ENCODE measurements at places on chromosomes 5 and 9.

- DNase-seq: no peak
Observed at GRCh38 chr5:57986761-57987341, 473.0 kb downstream of the PLK2 start.

GRCh38 chr5:180360078-180360957, 7.2 kb upstream of the GFPT2 start:
- DNase-seq: no peak

GRCh38 chr5:179435731-179436315, 90.6 kb upstream of the ADAMTS2 start:
- no peak for DNase-seq

- DNase-seq: no peak
Observed at GRCh38 chr9:9565700-9566099, 1047.1 kb downstream of the PTPRD start.

GRCh38 chr5:39412721-39413394, 11.9 kb downstream of the DAB2 start:
- no peak for DNase-seq

DNA sequence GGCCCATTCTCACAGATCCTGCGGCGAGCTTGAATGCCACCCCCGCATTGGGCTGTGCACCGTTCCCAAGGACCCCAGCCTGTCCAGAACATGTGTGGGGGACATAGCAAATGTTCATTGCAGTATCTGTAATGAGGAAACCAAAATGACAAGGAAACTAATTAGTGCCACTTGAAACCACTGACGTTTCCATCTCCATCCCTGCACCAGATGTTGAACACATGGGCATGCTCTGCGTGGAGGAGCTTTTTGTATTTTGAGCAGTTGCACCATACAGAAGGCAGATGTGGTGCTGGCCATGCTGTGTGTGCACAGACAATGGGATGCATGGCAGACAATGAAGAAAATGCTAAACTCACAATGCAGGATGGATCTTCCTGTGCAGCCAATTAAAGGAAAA, 437.7 kb downstream of the SEMA5A start:
- DNase-seq: no peak

DNA sequence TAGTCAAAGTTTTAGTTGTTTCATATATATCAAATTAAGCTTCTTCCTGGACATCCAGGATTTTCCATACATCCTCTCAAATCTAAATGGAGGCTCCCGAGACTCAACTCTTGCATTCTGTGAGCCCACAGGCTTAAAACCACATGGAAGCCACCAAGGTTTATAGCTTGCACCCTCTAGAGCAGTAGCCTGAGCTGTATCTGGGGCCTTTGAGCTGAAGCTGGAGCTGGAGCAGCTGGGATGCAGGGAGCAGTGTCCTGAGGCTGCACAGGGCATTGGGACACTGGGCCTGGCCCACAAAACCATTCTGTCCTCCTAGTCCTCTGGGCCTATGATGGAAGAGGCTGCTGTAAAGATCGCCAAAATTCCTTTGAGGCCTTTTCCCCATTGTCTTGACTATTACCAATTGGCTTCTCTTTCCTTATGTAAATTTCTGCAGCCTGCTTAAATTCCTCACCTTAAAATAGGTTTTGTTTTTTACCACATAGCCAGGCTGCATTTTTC, 151.0 kb downstream of the COX7C start:
- DNase-seq: no peak

GRCh38 chr9:8857926-8858595, 1058.5 kb upstream of the DMAC1 start:
- DNase-seq: no peak

- no peak for DNase-seq
Observed at GRCh38 chr9:126155756-126156664, 170.6 kb upstream of the MVB12B start.

GRCh38 chr9:126697330-126697729, 83.6 kb downstream of the LMX1B start:
- no peak for DNase-seq

DNA sequence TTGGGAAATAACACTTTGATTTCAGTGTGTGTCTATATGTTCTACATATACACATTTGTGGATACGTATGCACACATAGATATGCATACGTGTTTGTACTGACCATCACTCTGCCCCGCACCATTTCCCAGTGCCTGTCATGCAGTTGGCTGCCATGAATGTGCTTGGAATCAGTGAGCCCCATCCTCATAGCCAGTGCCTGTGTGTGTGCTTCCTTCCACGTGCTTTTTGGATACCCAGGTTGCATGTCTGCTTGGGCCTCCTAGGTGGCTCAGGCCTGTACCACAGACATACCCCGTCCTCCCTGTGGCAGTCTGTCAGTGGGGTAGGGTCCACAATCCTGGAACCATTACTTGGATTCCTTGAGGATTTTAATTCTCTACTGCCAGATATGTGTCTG, 243.6 kb downstream of the FANCC start:
- no peak for DNase-seq

GRCh38 chr9:133518200-133518599, 6.6 kb downstream of the MYMK start:
- DNase-seq: no peak

DNA sequence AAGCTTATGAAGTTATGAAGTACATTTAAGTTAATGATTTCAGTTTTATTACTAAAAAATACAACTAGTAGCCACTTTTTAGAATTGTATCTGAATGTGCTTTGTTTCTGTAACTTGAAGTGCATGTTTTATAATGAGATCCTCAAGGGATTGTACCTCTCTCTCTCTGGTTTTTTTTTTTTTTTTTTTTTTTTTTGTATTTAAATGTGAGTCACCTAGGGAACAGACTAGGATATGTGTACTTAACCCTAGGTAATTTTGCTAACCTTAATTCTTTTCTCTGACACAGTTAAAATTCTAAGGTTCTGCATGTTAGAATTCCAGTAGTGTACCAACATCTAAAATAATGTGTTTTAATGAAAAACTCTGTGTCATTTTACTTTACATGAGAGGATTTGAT, 59.5 kb downstream of the CDC42SE2 start:
- no peak for DNase-seq

DNA sequence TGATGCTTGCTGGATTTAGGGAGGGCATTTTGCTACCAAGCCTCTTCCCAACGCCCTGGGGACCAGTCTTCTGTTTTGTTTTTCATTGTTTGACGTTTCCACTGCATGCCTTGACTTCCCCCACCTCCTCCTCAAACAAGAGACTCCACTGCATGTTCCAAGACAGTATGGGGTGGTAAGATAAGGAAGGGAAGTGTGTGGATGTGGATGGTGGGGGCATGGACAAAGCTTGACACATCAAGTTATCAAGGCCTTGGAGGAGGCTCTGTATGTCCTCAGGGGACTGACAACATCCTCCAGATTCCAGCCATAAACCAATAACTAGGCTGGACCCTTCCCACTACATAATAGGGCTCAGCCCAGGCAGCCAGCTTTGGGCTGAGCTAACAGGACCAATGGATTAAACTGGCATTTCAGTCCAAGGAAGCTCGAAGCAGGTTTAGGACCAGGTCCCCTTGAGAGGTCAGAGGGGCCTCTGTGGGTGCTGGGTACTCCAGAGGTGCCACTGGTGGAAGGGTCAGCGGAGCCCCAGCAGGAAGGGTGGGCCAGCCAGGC, 23.0 kb downstream of the PCDHGC5 start:
- DNase-seq: no peak

GRCh38 chr5:54872810-54873209, 112.6 kb downstream of the ESM1 start:
- DNase-seq: no peak

DNA sequence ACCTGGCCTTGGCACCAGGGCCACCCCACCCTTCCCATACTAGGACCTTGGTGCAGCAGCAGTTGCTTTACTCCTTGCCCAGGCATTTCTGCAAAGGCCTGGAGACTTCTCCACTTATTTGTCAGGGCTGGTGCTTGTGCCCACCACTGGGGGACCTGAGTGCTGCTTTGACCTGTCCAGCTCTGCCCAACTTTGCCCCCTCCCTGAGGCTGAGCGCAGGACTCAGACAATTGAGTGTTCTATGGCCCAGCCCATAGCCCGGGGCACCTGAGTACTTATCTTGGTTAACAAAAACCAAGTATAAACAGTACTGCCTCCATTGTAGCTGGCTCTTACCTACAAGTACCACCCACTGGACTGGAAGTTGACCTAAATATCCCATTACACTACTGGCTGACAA, 406.1 kb upstream of the CHD1 start:
- DNase-seq: no peak

DNA sequence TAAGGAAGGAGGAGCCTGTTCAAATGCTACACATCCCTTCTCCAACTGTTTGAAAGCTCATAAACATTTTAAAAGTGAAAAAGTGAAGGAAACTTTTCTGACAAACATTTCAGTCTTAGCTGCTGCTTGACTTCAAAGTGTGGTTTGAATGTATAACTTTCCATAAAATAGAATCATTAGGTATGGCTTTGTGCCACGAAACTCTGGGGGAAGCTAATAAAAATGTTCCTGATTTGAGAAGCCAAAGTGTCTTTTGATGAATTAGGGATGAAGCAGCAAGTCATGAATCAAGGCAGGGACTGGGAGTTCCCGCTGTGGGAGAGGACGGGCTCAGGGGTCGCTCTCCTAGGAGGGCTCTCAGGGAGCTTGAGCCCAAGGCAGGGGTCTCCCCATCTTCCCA, 15.3 kb downstream of the MVB12B start:
- no peak for DNase-seq

DNA sequence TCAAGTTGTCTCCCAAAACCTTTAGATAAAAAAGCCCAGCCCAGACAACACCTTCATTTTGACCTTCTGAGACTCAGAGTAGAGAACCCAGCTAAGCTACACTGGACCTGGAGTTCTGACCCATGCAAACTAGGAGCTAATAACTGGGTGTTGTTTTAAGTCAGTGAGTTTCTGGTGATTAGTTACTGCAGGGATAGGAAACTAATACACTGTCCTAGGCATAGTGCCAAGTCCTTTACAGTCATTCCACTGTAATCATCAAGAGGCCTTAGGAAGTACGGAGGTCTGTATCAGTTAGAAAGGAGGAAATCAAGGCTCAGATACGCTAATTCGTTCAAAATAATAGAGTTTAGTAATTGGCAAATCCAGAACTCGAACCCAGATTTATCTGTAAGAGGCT, 197.9 kb downstream of the KCTD16 start:
- DNase-seq: no peak

DNA sequence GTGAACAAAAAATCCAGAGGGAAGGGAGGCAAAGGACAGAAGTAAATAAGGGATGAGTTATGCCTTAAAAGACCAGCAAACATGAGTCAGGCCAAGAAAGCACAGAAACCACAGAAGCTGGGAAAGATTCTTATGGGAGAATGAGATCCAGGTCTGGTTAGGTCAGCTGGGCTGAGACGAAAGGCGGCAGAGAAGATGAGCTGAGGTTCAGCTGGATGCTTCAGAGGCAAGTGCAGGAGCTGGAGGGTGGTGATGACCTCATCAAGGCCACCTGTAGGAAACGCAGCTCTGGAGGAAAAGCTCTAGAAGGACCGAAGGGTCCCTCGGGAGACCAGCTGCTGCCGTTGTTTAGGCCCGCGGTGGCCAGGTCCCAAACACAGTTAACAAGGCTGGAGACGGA, 152.0 kb downstream of the MYO10 start:
- DNase-seq: no peak

DNA sequence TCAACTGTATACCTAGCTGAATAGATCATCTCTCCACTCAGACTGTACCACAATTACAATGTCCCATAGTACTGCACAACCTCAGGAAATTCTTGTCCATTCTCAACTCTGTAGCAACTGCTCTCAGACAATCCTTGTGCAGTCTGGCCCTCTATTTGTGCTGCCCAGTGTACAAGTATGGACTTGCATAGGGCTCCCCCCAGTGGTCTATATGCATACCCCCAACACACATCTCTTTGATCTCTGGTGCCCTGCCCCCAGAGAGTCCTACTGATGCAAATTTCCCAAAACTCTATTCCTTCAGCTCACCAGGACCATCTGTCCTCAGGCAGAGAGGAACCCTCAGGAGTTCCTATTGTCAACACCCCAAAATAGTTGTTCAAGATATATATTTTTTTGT, 205.3 kb downstream of the SLCO4C1 start:
- DNase-seq: no peak

GRCh38 chr9:15606643-15607472, 54.0 kb downstream of the CCDC171 start:
- DNase-seq: no peak

DNA sequence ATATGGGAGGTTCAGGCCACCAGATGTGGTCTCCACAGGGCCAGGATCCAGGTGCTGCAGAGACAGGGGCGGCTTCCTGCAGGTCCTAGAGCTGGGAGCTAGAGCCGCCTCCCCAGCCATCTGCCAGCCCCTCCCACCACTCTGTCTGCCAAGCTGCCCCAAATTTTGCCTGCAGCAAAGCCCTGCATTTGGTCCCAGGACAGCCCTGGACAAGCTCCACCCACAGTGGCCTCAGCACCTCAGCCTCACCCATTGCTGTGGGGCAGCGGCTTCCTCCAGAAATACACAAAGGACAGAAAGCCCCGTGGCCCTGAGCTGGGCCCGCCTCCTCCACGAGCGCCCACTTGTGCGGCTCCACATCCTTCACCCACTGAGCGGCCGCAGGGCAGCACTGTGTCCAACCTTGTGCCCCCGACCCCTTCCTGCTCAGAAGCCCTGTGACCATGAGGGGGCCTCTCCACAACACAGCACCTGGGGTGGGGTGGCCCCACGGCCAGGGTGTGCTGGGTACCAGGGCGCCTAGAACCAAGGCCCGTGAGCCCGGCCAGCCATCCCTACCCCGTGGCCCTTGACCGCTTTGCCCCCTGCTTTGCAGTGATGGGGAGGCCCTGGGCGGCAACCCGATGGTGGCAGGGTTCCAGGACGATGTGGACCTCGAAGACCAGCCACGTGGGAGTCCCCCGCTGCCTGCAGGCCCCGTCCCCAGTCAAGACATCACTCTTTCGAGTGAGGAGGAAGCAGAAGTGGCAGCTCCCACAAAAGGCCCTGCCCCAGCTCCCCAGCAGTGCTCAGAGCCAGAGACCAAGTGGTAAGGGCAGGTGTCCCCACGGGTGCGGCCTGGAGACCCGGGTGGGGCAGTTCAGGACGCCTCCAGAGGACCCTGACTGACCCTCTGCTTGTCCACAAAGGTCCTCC, 3.7 kb upstream of the AJM1 start:
- no peak for DNase-seq

DNA sequence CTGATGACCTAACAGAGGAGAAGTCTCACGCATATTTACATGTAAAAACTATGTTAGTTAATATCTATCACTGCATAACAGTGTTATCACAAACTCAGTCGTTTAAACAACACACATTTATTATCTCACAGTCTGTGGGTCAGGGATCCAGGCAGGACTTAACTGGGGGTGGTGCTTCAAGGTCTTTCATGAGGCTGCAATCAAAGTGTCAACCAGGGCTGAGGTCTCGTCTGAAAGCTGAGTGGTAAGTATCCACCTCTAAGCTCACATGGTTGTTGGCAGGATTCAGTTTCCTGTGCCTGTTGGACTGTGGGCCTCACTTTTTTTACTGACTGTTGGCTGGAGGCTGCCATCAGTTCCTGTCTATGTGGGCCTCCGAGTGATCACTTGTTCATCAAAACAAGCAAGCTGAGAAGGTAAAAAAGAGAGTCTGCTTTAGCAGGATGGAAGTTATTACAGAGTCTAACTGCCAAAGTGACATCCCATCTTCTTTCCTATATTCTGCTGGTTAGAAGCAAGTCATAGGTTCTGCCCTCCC, 188.6 kb downstream of the CARTPT start:
- no peak for DNase-seq

All from C1 segment of cervical spinal cord (tissue), 14 donors.